ENCODE measurements at places on chromosomes 6 and 20.

DNA sequence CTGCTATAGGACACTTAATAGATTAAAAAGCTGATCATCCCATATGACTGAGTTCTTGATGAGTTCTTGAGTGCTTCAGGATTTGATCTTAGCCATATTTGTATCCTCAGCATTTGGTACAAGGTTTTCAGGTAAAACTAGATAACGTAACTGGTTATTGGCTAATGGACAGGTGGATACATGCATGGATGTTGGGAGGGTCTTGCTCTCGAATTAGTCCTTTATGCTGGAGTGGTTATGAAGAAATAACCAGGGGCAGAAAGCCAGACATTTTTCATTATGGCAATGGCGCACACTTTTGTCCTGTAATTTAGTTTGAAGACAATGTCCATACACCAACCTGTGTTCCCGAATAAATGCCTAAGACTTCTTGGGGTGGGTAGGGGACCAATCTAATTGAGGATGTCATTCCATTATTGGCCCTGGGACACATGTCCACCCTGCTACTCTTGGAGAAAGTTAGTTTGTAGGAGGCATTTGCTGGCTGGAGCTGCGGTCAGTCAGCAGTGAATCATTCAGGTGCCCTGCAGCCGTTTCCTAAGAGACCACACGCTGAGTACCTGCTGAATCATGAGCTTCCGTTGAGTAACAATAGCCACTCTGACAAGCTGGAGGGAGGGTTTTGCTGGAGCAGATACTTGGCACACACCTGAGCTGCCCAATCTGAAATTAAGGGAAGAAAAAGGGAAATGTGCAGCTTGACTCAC lies 194.4 kb downstream of the FOXA2 start:
- DNase-seq: peak; percentile 62

- no peak for DNase-seq
These were observed 44.2 kb downstream of the ZNF831 start for GRCh38 chr20:59207742-59208357.

DNA sequence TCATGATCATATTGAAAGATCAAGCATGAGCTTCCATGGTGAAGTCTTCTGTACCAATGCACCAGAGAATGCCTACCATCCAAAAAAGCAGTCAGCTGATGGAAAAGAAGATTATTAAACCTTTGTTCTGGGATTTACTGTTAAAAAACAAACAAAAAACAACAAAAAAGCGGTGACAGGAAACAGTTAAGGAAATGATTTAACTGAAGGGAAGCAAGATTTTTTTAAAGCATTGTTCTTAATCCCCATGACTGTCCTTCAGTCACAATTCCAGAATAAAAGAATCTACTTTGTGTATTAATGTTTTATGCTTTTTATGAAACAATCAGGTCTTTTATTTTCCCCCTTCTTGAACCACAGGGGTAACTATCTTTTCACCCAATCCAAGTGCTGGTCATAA lies 23.9 kb downstream of the FAM162B start:
- DNase-seq: no peak

DNA sequence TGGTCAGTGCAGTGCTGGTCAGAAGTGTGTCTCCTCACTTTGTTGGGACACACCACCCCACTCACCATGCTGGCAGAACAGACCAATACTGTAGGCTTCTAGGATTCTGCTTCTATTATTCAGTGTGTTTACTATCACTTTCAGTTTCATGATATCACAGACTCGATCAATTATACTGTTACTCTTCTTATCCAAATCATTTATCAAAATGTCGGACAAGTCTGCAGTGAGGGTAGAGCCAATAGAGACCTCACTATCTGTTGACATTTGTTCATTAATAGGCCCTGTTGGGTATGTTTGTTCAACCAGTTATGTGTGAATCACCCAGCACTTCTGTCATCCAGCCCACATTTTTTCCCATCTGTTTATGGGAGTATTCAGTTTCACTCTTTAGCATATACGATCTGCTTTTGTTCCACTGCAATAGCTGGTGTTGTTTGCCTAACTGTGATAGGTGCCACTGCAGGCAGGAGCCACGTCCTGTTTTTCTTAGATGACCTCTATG lies 140.1 kb downstream of the NRN1 start:
- peak; percentile 3 for DNase-seq

- DNase-seq: no peak
These were observed 5.7 kb upstream of the PXDC1 start for GRCh38 chr6:3757241-3757641.

- DNase-seq: no peak
These were observed 99.0 kb downstream of the GMPR start for GRCh38 chr6:16337295-16337975.

GRCh38 chr20:37314099-37314498 lies 24.6 kb downstream of the MANBAL start:
- DNase-seq: no peak

DNA sequence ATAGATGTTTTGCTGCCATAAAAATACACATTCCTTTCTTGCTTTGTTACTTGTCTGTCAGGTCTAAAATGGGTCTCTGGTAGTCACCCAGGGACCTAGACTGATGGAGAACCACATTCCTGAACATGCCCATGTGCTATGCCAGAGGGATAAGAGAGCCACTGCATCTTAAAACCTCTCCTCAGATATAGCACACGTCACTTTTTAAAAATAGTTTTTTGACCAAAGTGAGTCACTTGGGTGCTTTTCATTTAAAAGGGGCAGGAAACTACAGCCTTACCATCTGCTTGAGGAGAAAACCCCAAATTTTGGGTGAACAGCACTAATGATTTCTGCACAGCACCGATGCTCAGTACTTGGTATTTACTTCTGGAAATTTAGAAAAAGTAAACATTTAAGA lies 197.8 kb downstream of the OGFRL1 start:
- no peak for DNase-seq

- no peak for DNase-seq
These were observed 117.6 kb upstream of the CCN2 start for GRCh38 chr6:132068766-132069165.

- DNase-seq: no peak
These were observed 6.6 kb upstream of the SPO11 start for GRCh38 chr20:57323034-57323433.

- DNase-seq: no peak
These were observed 9.3 kb upstream of the NQO2 start for GRCh38 chr6:2990248-2990931.

DNA sequence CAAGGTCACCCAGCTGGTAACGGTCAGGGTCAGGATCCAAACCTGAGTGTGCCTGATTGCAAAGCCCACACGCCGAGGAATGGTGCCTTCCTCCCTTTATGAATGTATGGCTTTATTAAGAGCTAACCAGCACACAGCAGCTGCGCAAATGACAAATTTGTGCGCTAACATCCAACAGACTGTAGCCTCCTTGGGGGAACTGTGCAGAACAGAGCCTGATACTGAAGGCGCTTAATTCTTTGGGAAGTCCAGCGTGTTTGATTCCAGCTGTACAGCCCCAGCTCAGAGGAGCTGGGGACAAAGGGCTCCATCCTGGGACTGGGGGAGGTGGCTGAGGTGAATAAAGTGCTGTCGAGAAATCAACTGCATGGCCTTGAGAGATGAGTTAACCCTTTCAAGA lies 75.7 kb upstream of the JARID2 start:
- DNase-seq: no peak

- DNase-seq: no peak
These were observed 438.3 kb downstream of the UTRN start for GRCh38 chr6:144723431-144723830.

DNA sequence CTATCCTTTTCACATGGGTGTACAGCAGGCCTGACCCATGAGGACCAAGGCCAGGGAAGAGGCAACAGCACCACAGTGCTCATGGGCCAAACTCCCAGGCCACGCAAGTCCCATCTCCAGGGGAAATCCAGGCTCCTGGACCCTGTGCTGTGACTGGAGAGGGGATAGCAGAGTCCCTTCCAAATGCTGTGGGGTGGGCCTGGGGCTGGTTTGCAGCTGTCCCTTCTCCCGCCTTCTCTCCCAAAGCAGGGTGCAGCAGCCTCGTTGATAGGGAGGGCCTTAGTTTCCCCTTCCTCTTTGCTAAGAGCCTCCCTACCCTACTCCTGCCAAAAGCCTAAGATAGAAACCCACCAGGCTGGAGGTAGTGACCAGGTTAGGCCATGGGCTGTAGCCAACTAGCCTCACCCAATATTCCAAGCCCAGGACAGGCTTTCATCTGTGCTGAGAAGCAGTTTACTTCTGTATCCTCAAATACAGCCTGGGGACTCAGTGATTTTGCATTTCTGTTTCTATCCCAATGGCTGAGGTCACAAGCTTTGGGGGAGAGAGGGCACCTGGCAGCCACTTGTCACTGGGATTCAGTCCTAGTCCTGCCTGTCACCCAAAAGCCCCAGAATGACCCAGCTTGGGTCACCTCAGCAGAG lies 1.4 kb downstream of the CTSZ start:
- DNase-seq: no peak

DNA sequence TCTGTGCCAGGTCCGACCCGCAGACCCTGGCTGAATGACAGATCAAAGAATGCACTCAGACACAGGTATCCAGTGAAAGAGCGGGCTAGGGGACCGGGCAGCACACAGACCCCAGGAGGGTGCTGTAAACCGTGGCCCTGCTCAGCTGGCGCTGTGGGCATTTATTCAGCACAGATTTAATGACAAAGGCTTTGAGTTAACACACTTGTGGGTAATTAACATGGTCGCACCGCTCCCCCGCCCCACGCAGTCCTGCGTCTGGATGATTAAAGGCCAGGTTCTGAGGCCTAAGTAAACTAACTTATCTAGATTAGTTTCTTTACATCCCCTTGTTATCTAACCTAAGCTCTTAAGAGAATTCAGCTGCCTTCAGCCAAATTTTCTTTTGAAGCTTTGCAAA lies 3.5 kb downstream of the MAK start:
- DNase-seq: no peak

DNA sequence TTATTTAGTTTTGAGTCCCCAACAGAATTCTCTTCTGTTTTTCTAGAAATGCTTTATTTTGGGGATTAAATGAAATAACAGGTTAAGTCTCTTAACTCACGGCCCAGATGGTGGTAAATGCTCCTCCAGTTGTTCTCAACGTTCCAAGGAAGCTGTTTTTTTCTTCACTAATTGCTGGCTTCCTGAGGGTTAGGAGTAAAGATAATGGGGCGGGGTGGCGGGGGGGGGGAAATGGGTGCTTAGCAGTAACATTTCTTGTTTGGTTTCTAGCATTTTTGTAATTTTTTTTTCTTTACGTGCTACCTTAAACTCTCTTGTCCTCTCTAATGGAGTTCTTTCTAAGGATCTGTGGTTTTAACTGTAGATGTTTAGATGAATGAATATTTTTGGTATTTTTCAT lies 2.2 kb downstream of the SRSF3 start:
- DNase-seq: no peak

DNA sequence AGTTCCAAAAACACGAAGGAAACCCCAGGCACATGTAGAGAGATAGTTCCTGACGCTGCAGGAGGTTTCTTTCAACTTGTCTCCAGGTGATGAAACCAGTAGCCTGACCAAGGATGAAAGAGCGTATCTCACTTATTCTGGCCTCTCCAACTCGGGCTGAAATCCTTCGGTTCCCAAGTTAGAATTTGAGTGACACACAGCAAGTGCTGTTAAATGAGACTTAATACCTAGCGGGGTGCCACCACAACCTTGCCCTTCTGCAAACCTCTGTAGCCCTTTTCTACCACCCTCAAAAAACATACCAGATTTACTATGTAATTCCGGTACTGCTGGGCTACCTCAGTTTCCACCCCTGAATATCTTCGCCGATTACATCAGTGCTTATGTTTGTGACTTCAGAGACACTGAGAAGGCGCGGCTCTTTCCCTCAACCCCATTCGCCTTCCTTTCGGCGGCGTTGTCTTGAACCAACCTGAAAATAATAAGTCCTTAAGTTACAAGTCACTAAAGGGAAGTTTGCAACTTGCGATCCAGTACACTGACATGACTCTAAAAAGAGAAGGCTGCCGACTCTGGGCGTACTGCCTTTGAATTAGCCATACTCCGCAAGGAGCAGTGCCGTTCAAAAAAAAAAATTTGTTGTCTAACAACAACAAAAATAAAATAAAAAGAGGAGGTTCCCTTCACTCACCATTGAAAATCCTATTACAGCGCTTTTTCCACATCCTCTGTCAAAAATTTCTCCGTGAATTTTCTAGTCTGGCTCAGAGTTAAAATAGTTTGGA lies 194.9 kb upstream of the ZNF184 start:
- DNase-seq: no peak

- DNase-seq: no peak
These were observed 400.4 kb upstream of the PTCHD4 start for GRCh38 chr6:48511378-48511777.

GRCh38 chr20:17665756-17666155 lies 16.3 kb downstream of the RRBP1 start:
- DNase-seq: no peak

DNA sequence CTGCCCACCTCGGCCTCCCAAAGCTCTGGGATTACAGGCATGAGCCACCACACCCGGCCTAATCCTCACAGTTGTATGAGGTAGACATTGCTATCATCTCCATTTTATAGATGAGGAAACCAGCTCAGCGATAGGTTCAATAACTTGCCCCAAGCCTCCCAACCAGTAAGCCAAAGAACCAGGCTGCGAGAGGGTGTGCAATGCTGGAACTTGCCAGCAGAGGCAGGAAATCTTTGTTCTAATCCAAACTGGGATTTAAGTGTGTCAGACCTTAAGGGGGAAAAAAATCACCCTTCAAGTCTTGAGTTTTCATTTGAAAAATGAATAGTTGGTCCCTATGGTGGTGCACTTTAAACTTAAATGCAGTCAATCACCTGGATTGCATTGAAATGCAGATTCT lies 20.1 kb upstream of the RNGTT start:
- DNase-seq: no peak

GRCh38 chr20:63750807-63751470 lies 11.4 kb downstream of the SLC2A4RG start:
- DNase-seq: no peak

DNA sequence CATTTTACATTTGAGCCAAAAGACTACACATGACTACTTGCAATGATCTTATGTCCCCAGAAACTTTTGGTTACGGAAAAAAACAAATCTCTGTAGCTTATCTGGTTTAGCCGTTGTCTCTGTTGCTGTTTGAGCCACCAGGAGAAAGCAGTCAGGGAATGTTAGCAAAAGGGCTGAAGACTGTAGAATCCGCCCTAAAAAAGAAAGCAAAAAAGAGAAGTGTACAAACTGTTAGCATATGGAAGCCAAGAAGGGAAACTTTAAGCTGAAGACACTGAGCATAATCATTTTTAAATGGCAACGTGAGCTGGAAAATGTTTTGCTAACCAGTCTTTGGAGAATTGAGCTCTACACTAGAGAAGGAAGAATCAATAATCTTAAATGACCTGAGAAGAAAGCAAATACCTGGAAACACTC lies 69.9 kb upstream of the MYLIP start:
- no peak for DNase-seq

GRCh38 chr6:105609375-105609991 lies 206.6 kb upstream of the PREP start:
- no peak for DNase-seq

DNA sequence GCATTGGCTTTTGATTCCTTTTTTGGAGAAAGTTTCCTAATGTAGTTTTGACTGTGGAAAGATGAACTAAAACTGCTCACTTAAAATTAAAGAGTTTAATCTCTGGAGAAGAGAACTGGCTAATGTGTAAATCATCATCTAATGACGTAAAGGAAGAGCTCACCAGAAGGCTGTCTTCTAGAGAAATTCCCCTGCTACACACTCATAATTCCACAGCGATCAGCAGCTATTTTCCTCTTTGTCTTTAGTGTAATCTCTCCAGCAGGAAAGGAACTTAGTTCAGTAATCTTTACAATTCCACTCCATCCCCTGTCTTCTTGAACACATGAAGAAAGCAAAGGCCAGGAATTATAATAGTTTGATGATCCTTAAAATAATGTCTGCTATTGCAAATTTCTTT lies 15.8 kb downstream of the SPTLC3 start:
- no peak for DNase-seq

Measured in NCI-H2081 treated with DMSO at 0.1 percent for 48 hours (cell line).